ENCODE measurements at places on chromosomes 4 and X. TPM values are rescaled to one million over a fixed set of nuclear protein-coding genes. Genes with fewer than 3 reads are reported as not detected.

Gene SLC2A9
- total RNA-seq, result 0.95 TPM

Gene SPIN2A
- total RNA-seq, result 0.51 TPM

Gene WNK3
- 5.6 TPM for total RNA-seq

Gene NXF3
- total RNA-seq, result 0.27 TPM

Gene ANXA3
- 18.7 TPM for total RNA-seq

Gene FAM156B
- total RNA-seq, result 28.5 TPM

All from cardiac muscle cell (in vitro differentiated cells and primary cell).